ENCODE measurements at places on chromosomes 7 and 10. TPM values are rescaled to one million over a fixed set of nuclear protein-coding genes. Genes with fewer than 3 reads are reported as not detected.
A peak's percentile ranks its signal among the peaks of the same experiment; 100 is the strongest.

The RNF32 gene
- 0.31 TPM for total RNA-seq

The MBL2 gene
- total RNA-seq, result not detected

The DNAJC12 gene
- 13.9 TPM for total RNA-seq

DNA sequence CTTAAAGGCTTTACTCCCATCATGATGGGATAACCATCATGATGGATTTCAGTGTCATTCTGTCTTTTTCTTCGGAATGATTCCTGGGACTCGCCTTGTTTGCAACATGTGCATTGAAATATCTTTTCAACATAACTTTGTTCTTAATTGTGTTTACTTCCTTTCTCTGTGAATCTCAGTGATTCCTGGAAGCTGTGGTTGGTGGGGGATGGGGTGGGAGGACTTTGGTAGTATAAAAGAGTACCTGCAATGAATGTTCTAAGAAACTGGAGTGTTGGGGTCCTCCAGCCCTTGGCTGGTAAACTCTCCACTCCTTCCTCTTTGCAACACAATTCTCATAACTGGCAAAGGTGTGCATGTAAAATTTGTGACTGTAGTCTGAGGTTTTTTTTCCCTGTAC, 11.5 kb upstream of the SH2D4B start:
- peak; percentile 67 for DNase-seq

DNA sequence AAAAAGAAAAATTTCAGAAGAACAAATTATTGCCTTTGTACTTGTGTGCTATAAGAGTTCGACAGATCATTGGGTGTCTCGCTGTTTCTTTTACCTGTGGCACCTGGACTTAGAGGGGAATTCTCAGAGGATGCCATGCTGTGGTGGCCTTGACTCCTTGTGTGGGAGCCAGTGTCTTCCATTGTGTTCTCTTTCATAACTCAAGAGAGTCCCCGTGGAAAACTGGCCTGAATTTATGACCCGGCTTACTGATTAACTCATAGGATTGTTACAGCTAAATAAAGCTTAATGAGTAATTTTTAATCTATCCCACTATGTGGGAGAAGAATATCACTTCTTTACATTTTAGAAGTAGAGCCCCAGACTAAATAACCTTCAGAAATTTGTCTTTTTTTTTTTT, 54.5 kb downstream of the UBE3C start:
- no peak for DNase-seq

GRCh38 chr10:125722811-125723210, 3.3 kb downstream of the EDRF1 start:
- DNase-seq, result no peak

Data from activated naive CD4-positive, alpha-beta T cell treated with anti-CD3 and anti-CD28 coated beads for 36 hours (primary cell).